Airway epithelial cell (primary cell): ENCODE measurements at places on chromosomes 1 and 21. TPM values are rescaled to one million over a fixed set of nuclear protein-coding genes. Genes with fewer than 3 reads are reported as not detected.

The LCE2C gene
- total RNA-seq: not detected in 2 replicates

The ATG4C gene
- 5.0 and 5.1 TPM in 2 replicates for total RNA-seq

The WNT9A gene
- 1.2 and 1.5 TPM in 2 replicates for total RNA-seq

The CNN3 gene
- total RNA-seq: 89.4 and 102 TPM in 2 replicates

The SLC44A5 gene
- total RNA-seq: 0.07 TPM in 1 of 2 replicates, not detected in the other

The FMO5 gene
- 0.99 and 2.7 TPM in 2 replicates for total RNA-seq

The OR10K2 gene
- total RNA-seq: not detected in 2 replicates

The OR2T8 gene
- total RNA-seq: not detected in 2 replicates

The LHX8 gene
- total RNA-seq: not detected in 2 replicates

The LCE2A gene
- not detected in 2 replicates for total RNA-seq

The ECM1 gene
- total RNA-seq: 19.6 and 28.6 TPM in 2 replicates

The C1orf56 gene
- total RNA-seq: 0.84 and 1.1 TPM in 2 replicates

The SYNJ1 gene
- 2.2 and 3.2 TPM in 2 replicates for total RNA-seq

The SPATA1 gene
- total RNA-seq: 16.8 TPM in 1 of 2 replicates, not detected in the other

The RCOR3 gene
- total RNA-seq: 15.3 and 15.4 TPM in 2 replicates

The FOXO6 gene
- 0.28 TPM in 1 of 2 replicates, not detected in the other for total RNA-seq

The HSD11B1 gene
- 0.79 and 1.6 TPM in 2 replicates for total RNA-seq

The LELP1 gene
- total RNA-seq: not detected in 2 replicates

The GBP7 gene
- total RNA-seq: not detected in 2 replicates

The KRTAP12-2 gene
- not detected in 2 replicates for total RNA-seq

The CA6 gene
- not detected in 2 replicates for total RNA-seq

The GPR52 gene
- total RNA-seq: 0.21 TPM in 1 of 2 replicates, not detected in the other

The SLC6A9 gene
- total RNA-seq: 1.9 and 4.5 TPM in 2 replicates

The EPS8L3 gene
- not detected in 2 replicates for total RNA-seq

The SMCP gene
- not detected in 2 replicates for total RNA-seq

The OPTC gene
- not detected in 2 replicates for total RNA-seq

The GNAT2 gene
- 0.14 and 0.21 TPM in 2 replicates for total RNA-seq

The NFIA gene
- total RNA-seq: 15.4 and 17.7 TPM in 2 replicates

The IL10RB gene
- total RNA-seq: 18.1 and 18.4 TPM in 2 replicates

The LY9 gene
- not detected in 2 replicates for total RNA-seq

The FCRL5 gene
- total RNA-seq: not detected in 2 replicates

The S100A3 gene
- total RNA-seq: 4.6 and 9.0 TPM in 2 replicates
